NCI-H1436 treated with DMSO at 0.1 percent for 48 hours (cell line): ENCODE measurements at places on chromosomes 1 and 21.
A peak's percentile ranks its signal among the peaks of the same experiment; 100 is the strongest.

DNA sequence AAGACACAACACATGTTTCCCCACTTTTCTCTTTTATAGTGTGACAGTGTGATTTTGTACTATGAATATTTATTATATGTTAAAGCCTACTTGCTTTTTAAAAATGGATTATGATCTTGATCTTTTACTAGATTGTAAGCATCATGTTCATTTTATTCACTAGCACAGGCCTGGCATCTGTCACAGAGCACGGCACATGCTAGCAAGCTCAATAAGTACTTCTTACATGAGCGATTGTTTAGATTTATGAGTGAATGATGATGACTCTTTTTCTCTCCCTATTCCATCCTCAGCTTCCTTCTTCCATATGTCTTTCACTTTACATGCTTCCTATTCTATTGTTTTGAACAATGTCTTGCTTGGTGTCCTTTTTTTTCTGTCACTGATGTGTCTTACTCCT, 1454.1 kb downstream of the MRPL39 start:
- no peak for DNase-seq

DNA sequence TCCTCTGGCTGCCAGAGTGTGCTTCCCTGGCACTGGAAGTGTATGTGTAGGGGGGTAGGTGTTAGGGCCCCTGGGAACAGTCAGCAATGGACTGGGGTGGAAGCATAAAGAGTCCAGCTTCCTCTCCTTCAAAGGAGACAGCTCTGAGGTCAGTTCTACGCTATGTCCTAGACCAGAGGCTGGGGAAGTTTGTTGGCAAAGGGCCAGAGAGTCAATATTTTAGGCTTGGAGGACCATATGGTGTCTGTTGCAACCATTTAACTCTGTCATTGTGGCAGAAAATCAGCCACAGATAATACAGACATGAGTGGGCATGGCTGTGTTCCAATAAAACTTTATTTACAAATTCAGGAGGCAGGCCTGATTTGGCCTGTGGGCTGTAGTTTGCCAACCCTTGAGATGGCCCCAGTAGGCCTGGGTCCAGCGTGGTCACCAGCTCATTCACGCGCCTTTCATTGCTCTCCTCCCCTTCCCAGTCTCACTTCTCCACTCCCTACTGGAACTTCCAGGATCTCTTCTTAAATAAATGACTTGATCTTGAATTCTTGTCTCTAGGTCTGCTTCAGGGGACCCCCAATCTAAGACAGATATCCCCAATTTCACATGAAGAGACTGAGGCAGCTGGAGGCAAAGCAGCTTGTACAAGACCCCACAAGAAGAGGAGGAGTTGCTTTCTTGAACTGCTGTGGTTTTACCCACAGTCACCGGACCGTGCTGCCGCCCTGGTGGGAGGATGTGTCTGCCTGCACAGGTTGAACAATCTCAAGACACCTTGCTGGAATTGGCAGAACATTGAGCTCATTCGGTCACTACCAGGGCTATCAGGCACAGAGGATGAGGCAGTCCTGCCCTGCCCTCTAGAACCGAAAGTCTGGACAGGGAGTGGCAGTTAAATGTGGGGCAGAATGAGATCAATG, 162.4 kb upstream of the POU3F1 start:
- no peak for DNase-seq

DNA sequence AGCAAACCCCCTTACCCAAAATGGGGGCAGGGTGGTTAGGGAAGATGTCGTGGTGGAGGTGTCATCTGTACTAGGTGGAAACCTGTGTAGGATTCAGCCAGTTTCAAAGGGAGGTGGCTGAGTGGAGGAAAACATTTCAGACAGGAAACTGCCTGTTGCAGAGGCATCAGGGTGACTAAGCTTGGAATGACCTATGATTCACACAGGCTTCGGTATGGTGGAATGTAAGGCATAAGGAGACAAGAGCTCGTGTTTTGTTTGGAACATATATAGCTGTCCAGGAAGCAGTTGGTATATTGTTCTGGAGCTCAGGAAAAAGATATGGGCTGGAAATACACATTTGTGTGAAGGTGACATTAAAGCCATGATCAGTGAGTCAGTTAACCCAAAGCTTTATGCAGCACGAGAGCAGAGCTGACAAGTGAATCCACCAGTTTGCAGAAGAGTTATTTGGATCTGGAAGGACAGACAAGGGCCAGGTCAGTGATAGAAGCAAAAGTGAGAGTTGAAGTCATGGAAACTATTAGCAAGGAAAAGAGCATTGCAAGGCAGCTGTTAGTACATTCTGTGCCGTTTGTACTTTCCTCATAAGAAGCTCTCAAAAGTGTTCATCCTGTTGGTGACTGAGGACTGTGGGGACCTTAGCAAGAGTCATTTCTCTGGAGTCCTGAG, 12.2 kb downstream of the UTP25 start:
- DNase-seq = no peak

GRCh38 chr1:9711466-9712020, 60.0 kb downstream of the PIK3CD start:
- DNase-seq = no peak

DNA sequence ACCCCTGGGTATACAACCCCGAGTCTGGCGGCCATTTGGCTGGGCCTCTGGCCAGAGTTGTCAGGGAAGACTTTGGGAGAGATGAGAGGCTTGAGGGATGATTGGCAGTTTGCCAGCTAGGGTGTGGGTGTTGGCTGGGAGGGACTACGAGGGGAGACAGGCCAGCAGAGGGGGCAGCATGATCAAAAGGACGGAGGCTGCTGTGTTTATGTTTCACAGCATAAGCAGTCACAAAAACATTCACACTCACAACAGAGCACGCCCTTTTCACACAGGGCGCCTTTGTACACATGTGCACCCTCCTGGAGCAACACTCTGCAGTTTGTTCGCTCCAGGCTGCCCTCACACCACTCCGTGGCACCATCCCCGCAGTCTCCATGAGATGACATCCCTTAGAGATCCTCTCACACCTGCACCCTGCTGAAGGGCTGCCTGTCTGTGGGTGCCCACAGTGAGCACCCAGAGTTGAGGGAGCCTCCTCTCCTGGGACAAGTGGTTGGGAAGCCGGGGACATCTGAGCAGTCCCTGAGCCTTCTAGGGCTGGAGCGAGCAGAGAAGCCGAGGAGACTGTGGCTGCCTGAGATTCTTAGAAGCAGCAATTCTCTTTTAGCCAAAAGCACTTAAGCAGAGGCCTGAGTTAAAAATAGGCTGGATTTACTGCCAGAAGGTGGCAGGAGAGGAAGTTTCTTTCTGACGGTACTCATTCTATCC, 15.4 kb downstream of the EFNA3 start:
- DNase-seq = no peak

GRCh38 chr1:31159323-31159722, 80.4 kb downstream of the NKAIN1 start:
- no peak for DNase-seq

DNA sequence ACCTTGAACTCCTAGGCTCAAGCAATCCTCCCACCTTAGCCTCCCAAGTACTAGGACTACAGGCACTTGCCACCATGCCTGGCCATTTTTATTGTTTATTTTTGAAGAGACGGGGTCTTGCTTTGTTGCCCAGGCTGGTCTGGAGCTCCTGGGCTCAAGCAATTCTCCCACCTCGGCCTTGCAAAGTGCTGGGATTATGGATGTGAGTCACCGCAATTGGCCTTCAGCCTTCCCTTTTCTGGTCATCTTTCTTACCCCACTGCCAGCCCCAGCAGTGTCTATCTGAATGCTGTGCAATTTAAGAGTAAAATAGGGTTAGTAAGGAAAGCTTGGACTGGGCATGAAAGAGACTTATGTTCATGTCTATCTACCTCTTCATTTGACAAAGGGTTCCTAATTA, 6.1 kb upstream of the KLF17 start:
- no peak for DNase-seq

DNA sequence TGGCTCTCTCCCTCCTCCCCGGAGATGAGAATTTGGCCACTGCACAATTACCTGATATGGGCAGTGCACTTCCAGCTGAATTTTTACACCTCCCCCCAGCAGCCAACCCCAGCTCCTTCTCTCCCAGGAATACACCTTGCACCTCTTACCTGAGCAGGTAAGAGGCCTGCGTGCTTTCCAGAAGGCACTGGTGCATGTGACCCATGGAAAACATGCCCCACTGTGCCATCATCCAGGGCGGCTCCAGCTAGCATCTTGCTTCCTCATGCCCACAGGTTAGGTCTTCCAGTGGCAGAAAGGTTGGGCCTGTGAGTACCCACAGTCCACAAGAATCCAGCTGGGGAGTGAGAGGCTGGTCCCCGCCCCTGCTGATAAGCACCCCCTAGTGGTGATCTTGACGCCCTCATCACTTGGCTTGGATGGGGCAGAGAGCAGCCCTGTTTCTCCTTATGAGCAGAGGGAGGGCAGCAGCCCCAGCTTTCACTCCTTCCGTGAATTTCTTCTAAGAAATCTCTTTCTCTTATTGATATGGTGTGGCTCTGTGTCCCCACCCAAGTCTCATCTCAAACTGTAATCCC, 57.8 kb downstream of the EDARADD start:
- no peak for DNase-seq

GRCh38 chr1:153733970-153734369, 6.1 kb downstream of the INTS3 start:
- peak; percentile 13 for DNase-seq

DNA sequence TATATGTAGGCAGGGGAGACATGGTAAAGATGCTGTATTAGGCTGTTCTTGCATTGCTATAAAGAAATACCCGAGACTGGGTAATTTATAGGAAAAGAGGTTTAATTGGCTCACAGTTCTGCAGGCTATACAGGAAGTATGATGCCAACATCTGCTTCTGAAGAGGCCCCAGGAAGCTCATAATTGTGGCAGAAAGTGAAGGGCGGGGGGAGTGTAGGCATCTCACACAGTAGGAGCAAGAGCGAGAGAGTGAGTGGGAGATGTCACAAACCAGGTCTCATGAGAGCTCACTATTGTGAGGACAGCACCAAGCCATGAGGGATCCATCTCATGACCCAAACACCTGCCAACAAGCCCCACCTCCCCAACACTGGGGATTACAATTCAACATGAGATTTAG, 21.1 kb downstream of the MAN1A2 start:
- DNase-seq = no peak

- DNase-seq = no peak
Observed at GRCh38 chr1:147077936-147078605, 94.2 kb downstream of the PRKAB2 start.

GRCh38 chr1:183267646-183268431, 81.8 kb downstream of the LAMC2 start:
- DNase-seq = no peak

GRCh38 chr1:8384577-8384976, 66.7 kb downstream of the SLC45A1 start:
- DNase-seq = no peak

DNA sequence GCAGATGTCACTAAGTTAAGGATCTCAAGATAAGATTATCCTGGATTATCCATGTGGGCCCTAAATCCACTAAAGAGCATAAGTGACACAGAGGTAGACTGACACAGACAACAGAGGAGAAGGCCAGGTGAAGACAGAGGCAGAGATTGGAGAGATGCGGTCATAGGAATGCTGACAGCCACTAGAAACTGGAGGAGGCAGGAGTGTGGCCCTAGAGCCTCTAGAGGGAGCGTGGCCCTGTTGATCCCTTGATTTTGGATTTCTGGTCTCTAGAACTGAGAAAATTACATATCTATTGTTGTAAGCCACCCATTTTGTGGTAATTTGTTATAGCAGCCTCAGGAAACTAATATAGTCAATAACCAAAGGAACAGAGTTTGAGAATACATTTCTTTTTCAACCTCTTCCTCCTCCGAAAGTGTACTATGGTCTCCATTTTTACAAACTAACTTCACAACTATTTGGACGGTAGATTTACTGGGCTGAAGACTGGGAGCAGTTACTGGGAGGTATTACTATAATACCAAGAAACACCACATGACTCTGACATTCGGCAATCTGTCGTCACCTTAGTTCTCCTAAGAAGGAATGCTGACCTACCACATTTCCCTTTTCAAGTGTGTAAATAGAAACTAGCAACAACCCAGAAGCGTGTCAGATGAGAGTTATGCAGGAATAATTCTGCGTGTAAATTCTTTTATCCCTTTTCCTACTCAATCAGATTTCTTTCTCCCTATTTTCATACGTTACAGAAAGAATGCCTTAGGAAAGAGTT, 116.0 kb upstream of the ZNHIT6 start:
- DNase-seq = no peak

DNA sequence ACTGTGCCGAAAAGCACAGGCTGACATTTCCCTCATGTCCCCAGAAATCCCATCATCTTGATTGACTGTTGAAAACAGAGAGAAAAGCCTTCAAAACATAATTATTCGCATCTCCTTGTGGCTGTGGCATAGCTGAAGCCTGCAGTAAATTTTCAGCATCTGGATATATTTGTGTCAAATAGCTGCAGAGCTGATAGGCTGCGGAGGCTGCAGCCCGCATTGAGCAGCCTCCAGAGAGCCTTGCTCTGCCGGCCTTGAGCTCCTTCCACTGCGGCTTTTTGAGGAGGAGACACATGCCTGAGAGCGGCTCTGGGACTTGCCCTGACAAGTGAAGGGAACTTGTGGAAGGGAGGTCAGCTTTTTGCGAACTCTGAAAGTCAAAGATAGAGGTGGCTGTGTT, 144.7 kb downstream of the RYR2 start:
- DNase-seq = no peak

DNA sequence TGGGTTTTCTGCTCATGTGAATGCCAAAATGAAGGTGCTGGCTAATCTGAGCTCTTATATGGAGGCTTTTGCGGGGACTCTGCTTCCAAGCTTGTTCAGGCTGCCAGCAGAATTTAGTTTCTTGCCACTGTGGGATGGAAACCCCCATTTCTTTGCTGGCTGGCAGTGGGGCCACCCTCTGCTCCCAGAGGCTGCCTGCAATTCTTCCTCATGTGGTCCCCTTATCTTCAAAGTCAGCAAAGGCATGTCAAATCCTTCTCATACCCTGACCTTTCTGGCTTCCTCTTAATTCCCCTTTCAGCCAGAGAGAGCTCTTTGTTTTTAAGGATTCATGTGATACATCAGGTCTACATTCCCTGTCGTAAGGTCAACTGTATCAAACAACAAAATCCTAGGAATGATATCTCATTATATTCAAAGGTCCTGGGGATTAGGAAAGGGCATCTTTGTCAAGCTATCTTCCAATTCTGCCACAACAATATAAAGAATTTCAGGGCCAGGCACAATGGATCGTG, 5.2 kb upstream of the GPR161 start:
- DNase-seq = no peak

DNA sequence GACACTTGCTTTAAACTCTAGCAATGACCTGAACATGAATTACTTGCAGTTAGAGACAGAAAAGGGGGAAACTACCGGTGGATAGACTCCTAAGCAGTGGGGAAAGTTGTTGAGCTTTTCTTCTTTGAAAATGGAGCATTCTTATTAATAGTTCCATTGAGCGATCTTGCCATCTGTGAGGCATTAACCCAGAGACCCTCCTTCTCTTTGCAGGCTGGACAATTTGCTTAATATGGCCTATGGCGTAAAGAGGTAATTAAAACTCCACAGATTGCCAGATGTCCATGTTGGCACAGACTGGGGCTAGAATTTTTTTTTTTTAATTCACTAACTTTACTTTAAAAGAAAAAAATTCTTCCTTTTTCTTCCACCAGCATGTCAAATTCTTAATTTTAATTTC, 88.5 kb downstream of the ELAVL4 start:
- DNase-seq = no peak

- no peak for DNase-seq
Observed at GRCh38 chr1:34500451-34500850, 254.4 kb upstream of the GJB5 start.
